GM12864 (cell line): ENCODE measurements at places on chromosomes 11 and 22.

GRCh38 chr11:112583261-112583893, 322.7 kb upstream of the PLET1 start:
- DNase-seq, result peak; percentile 73

DNA sequence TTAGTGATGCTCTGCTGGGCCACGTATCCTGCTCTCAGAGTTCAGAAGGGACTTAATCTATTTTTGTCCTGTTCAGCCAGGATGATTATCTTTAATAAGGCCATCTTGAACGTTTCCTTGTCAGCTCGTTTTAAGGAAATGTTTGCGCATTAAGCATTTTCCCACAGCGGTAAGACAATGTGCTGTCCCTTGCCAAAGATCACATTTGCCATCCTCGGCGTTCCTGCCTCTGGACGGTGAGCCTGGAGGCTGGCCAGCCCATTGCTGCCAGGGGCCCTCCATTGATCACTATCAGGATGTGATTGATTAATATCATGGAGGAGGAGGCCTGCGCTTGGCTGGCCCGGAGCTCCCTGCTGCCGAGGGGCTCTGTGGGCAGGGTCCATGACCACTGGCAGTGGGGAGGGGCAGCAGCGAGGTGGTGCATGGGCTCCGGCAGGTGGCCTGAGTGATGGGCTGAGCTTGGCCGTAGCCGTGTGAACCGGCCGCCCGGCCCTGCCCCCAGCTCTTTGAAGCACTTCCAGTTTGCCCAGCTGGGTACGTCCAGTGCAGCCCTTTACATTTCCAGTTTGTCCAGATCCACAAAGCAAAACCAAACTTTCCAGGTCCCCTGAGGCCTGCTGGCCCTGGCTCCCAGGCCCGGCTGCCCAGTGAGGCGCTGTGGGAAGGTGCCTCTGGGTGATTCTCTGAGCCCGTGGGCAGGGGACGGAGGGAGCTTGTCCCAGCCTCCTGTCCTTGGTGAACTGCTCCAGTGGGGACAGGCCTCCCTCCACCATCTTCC, 49.5 kb upstream of the SMIM38 start:
- DNase-seq, result no peak

DNA sequence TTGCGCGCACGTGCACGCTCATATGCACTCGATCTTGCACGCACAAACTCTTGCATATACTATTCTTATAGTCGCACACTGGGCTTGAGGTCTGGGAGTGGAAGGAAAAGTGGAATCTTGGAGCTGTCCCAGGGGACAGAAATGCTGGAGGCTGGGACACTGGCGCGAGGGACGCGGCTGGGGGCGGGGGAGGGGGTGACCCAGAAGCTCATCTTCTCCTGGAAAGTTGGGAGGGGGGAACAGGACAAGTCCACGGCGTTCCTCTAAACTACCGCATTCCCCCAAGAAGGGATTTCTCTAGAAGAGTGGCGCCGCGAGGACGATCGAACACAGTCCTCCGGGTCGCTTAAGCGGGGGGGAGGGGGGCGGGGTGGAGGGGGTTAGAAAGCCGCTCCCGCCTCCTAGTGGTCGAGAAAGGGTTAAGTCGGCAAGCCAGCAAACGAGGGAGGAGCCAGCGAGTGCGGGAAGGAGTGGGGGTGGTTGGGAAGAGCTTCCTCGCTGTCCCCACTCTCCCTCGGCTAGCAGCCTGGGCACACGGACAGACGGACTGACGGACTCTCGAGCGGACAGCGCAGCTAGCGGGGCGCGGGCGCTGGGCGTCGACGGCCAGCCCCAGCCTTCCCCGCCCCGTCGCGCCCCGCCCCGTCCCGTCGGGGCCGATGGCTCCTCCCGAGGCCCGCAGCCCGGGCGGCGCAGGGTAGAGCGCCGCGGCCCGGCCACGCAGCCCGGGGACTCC, at the start of gene RTN4RL2:
Gene RTN4RL2 (plus strand): TSS at position 507 of the 736 bp plus-strand sequence. CDS start 338 bp downstream, outside the sequence.
- DNase-seq, result no peak

DNA sequence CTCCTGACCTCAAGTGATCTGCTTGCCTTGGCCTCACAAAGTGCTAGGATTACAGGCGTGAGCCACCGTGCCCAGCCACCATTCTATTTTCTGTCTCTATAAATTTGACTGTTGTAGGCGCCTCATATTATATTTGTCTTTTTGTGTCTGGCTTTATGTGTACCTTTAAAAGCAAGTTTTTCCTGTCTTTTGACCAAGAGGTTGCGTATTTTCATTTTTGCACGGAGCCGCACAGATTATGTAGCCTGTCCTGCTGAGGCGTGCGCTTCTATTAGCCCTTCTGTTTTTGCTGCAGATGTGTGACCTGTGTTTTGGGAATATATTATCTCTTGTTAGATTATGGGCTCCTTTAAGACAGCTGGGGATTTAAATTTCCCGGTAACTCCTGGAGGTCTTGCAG, 40.4 kb upstream of the WEE1 start:
- no peak for DNase-seq

DNA sequence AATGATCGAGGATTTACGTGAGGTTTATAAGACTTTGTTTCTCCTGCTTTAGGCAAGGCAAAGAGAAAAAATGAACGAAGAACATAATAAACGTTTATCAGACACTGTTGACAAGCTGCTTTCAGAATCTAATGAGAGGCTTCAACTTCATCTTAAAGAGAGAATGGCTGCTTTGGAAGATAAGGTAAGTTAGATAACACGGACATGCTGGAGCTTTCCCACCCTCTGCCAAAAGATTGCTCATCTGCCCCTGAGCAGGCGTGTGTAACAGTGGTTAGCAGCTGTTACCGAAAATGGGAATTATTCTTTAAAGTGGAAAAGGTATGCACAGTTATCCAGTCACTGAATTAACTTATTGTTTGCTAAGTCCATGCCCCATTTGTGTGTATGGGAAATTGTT, 62.8 kb upstream of the CTTN start:
- DNase-seq, result no peak

GRCh38 chr11:68061508-68061907, 22.7 kb downstream of the TCIRG1 start:
- DNase-seq, result no peak
